Adrenal gland (tissue), 19 donors: ENCODE measurements at places on chromosomes 3 and 15. TPM values are rescaled to one million over a fixed set of nuclear protein-coding genes. Genes with fewer than 3 reads are reported as not detected.

The HRG gene
- not detected for total RNA-seq

DNA sequence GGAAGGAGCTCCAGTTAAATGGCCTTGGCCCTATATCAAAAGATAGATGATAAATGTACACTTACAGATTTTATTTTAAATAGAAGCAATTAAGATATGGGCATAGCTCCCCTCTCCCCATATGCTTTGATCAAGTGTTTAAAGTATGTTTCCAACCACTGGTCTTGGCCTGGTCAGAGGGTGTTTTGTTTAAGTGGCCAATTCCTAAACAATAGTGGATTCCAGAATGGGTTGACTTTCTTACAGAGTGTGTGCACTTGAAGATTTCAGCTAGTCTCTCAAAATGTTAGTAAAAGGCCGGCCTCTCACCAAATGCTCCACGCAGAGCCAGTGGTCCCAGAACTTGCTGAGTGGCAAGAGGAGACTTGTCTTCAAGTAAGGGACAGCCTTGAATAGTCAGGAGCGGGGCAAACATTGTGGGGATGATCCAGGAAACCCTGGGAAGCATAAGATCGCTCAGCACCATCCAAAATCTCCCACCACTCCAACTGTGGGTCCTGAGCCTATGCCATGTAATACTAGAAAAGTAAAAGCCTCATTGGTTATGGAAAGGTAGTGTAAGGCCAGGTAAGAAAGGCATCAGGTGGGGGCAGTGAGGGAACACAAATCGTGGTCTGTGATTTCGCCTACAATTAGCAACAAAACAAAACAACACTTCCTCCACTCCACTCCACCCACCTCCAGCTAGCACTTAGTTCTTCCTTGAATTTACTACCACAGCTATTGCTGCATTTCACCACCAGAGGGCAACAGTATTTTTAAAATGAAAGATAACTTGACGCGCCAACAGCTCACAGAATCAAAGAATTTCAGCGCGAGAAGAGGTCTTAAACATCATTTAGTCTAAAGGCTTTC is 4.8 kb downstream of the RARRES1 start:
- DNase-seq = peak; percentile 58
- H3K36me3 ChIP-seq = no peaks in the 10 kb centered on the region
- H3K4me1 ChIP-seq = peaks cover 69% of the 10 kb centered on the region
- no peak overlapping the region for H3K4me3 ChIP-seq
- H3K27me3 ChIP-seq = no peaks in the 10 kb centered on the region
- H3K27ac ChIP-seq = no peak overlapping the region

DNA sequence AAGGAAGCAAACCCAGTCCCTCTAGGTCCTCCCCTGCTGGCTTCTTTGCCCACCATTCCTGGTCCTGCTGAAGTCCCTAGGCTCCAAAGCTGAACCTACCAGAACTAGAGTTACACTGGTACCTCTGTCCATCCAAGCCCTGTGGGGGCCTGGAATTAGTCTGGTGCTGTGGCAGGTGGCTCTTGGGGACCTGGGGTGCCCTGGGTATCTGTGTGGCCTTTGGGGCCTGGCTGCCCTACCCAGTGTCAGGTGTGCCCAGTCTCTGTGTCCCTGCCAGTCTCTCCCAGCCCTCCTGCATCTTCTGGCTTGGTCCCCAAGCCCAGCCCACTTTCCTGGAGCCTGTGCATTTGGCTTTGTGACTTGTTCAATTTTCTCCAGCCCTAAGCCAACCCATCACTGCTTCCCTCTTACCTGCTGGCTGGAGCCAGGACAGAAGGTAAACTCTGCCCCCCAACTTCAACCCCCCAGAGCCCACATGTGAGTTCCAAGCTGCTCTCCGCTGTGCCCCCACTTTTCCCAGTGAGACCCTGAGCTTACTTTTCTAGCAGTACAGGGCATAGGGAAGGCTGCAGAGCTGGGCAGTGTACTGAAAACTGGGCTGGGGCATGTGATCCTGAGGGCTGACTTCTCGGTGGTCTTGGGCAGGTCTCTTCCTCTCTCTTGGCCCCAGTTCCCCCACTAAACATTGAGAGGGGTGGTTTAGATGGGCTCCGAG is 28.3 kb upstream of the HHATL start:
- no peaks in the 10 kb centered on the region for H3K4me1 ChIP-seq
- no peak for DNase-seq
- H3K27me3 ChIP-seq = no peaks in the 10 kb centered on the region
- H3K36me3 ChIP-seq = no peaks in the 10 kb centered on the region

The MASP1 gene
- 4.0 TPM for total RNA-seq

The CFAP44 gene
- total RNA-seq = 6.1 TPM

DNA sequence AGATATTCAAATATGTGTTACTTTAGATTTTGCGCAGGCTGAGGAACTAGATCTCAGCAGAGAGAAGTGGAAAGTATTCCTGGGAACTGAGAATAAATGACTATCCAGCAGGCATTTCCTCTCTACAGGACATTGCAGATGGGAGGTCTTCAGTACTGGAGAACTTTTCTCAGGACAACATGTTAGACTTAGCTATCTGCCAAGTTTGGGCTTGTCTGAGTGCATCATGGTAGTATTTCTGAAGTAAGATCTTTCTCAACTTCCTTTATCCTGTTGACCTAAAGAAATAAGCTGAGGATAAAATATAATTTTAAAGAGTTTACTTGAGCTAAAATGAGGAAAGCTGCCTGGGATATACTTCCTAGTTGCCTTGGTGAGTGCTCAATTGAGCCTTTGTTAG is 167.9 kb upstream of the BCHE start:
- H3K27me3 ChIP-seq = no peaks in the 10 kb centered on the region
- H3K4me3 ChIP-seq = no peak overlapping the region
- no peaks in the 10 kb centered on the region for H3K36me3 ChIP-seq
- H3K27ac ChIP-seq = no peak overlapping the region
- no peak for DNase-seq

The SLC24A1 gene
- total RNA-seq = 5.5 TPM

The ACVR2B gene
- total RNA-seq = 7.9 TPM

The TRH gene
- 1.6 TPM for total RNA-seq

- H3K4me1 ChIP-seq = peaks cover 25% of the 10 kb centered on the region
- H3K27me3 ChIP-seq = no peaks in the 10 kb centered on the region
- H3K27ac ChIP-seq = no peak overlapping the region
- DNase-seq = no peak
- H3K36me3 ChIP-seq = no peaks in the 10 kb centered on the region
- H3K4me3 ChIP-seq = no peak overlapping the region
These were observed 83.8 kb downstream of the MBNL1 start for GRCh38 chr3:152352554-152352953.

GRCh38 chr3:177150970-177151627 is 46.2 kb downstream of the TBL1XR1 start:
- H3K4me1 ChIP-seq = peaks cover 11% of the 10 kb centered on the region
- DNase-seq = no peak
- no peak overlapping the region for H3K4me3 ChIP-seq
- H3K36me3 ChIP-seq = no peaks in the 10 kb centered on the region
- no peaks in the 10 kb centered on the region for H3K27me3 ChIP-seq

The C3orf22 gene
- total RNA-seq = not detected

The GOLIM4 gene
- total RNA-seq = 20.4 TPM

- DNase-seq = no peak
- H3K27me3 ChIP-seq = no peaks in the 10 kb centered on the region
- H3K4me3 ChIP-seq = no peak overlapping the region
- no peaks in the 10 kb centered on the region for H3K36me3 ChIP-seq
These were observed 65.1 kb upstream of the SAMMSON start for GRCh38 chr3:69934398-69934797.

The FOXL2 gene
- total RNA-seq = 1.1 TPM

- H3K4me3 ChIP-seq = no peak overlapping the region
- DNase-seq = no peak
- H3K27ac ChIP-seq = no peak overlapping the region
- peaks cover 23% of the 10 kb centered on the region for H3K36me3 ChIP-seq
These were observed 26.3 kb downstream of the ABCC5 start for GRCh38 chr3:183991403-183991802.

The CCDC54 gene
- not detected for total RNA-seq

GRCh38 chr3:81565041-81565440 is 196.4 kb downstream of the GBE1 start:
- DNase-seq = no peak
- no peaks in the 10 kb centered on the region for H3K27me3 ChIP-seq
- no peaks in the 10 kb centered on the region for H3K36me3 ChIP-seq
- no peak overlapping the region for H3K4me3 ChIP-seq

DNA sequence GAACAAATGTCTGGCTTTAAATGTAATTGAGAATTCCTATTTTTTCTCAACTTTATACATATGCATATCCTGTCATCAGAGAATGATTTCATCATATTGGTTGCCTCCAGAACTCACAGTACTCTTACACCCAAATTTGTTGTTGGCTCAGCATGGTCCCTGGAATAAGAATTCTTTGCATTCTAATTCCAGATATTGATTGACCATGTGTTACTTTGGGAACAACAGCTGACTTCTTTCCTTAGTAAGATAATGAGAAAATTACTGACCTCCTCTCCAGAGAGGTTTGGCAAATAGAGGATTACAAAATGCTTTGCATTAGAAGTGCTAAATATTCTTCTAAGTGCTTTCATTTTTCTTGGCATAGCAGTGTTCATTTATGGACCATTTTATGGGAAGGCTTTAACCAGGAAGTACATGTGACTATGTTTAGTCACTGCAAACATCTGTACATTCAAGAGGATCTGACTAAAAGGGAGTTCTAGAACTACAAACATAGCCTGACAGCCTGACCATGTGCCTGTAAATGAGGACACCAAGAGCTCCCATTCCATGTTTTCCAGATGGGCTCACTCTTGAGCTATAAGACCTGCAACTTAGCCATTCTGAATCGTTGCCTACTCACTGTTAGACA is 391.6 kb upstream of the DPPA4 start:
- no peak overlapping the region for H3K4me3 ChIP-seq
- no peak for DNase-seq
- H3K27me3 ChIP-seq = no peaks in the 10 kb centered on the region
- H3K4me1 ChIP-seq = no peaks in the 10 kb centered on the region
- H3K36me3 ChIP-seq = no peaks in the 10 kb centered on the region

- no peak overlapping the region for H3K4me3 ChIP-seq
- H3K27me3 ChIP-seq = peaks cover 10% of the 10 kb centered on the region
- no peaks in the 10 kb centered on the region for H3K4me1 ChIP-seq
- H3K27ac ChIP-seq = no peak overlapping the region
- H3K36me3 ChIP-seq = no peaks in the 10 kb centered on the region
These were observed 33.7 kb upstream of the TMC3 start for GRCh38 chr15:81407718-81408117.

- H3K4me1 ChIP-seq = no peaks in the 10 kb centered on the region
- H3K27me3 ChIP-seq = no peaks in the 10 kb centered on the region
- H3K27ac ChIP-seq = no peak overlapping the region
- no peaks in the 10 kb centered on the region for H3K36me3 ChIP-seq
These were observed 643.7 kb upstream of the NAALADL2 start for GRCh38 chr3:174215456-174215855.

The KY gene
- total RNA-seq = 9.4 TPM

The SLC9C1 gene
- total RNA-seq = not detected

DNA sequence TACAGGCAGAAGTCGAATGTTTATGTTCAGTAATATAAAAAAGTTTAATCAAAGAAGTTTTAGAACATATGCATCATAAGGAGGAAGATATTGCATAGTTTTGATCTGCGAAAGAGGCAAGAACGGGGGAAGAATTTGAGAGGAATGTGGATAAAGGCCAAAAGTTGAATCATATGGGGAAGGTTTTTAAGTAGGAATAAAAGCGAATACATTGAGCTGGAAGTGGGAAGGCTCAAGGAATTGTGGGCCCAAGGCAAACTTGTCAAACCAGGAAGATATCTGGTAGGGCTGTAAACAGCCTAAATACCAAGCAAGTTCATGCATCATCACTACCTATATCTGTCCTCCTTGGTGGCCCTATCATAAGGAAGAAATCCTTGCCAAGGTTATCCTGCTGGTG is 186.9 kb downstream of the MAGI1 start:
- H3K4me1 ChIP-seq = peaks cover under 1% of the 10 kb centered on the region
- H3K4me3 ChIP-seq = no peak overlapping the region
- H3K27ac ChIP-seq = no peak overlapping the region
- H3K36me3 ChIP-seq = no peaks in the 10 kb centered on the region
- H3K27me3 ChIP-seq = no peaks in the 10 kb centered on the region
- no peak for DNase-seq

The STRIT1 gene
- not detected for total RNA-seq

- DNase-seq = no peak
- no peaks in the 10 kb centered on the region for H3K36me3 ChIP-seq
- H3K27ac ChIP-seq = no peak within 1 kb of the TSS
- no peaks in the 10 kb centered on the region for H3K27me3 ChIP-seq
These were observed at the start of gene GRAMD2A for GRCh38 chr15:72197460-72198355. Gene GRAMD2A, minus strand, starts transcription at chr15:72197787.

DNA sequence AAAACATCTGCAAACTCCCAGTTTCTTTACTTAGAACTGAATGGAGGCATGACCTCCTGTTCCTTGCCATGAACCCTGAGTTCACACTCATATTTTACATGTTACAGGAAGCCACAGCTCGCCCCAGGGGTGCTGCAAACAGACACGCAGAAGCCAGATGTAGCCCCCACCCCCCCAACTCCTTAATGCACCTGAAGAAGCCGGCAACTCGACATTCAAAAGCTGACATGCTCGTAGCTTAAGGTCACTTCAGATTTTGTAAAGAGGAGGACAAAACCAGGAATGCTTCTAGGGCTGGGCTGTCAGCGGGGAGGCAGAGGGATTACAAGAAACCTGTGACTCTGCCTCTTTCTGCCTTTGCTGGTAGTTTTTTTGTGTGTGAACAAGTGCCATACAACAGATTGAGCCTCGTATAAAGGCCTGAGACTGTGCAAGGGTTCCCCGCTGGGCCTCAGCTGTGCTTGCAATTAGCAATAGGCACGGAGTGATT is 42.0 kb upstream of the FEZF2 start:
- no peak overlapping the region for H3K27ac ChIP-seq
- H3K4me3 ChIP-seq = no peak overlapping the region
- no peaks in the 10 kb centered on the region for H3K36me3 ChIP-seq
- no peaks in the 10 kb centered on the region for H3K4me1 ChIP-seq
- no peak for DNase-seq

The PSTPIP1 gene
- total RNA-seq = 8.7 TPM

DNA sequence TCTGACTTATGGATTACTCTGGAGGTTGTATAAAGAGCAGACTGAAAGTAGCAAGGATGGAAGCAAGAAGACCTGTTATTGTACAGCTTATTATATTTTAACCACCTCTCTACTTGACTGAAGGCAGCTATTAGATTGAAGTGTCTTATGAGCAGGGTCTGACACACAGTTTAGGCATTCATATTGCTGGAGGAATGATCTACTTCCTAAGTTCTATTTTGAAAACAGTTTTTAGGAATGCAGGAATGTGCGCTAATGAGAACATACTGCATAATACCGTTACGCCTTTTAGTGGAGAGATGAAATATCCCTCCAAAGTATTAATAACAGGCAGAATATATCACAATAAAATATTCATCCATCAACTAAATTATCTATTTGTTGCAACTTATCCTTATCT is 193.3 kb downstream of the ISL2 start:
- H3K27me3 ChIP-seq = no peaks in the 10 kb centered on the region
- no peak for DNase-seq
- no peak overlapping the region for H3K4me3 ChIP-seq
- H3K4me1 ChIP-seq = no peaks in the 10 kb centered on the region
- no peak overlapping the region for H3K27ac ChIP-seq

The DUOXA2 gene
- not detected for total RNA-seq

- H3K27ac ChIP-seq = peak overlapping the region; percentile 59
- DNase-seq = peak; percentile 61
- H3K36me3 ChIP-seq = no peaks in the 10 kb centered on the region
- H3K27me3 ChIP-seq = no peaks in the 10 kb centered on the region
These were observed 235.9 kb downstream of the LPP start for GRCh38 chr3:188389711-188390342.

- H3K36me3 ChIP-seq = no peaks in the 10 kb centered on the region
- H3K4me1 ChIP-seq = peaks cover 33% of the 10 kb centered on the region
- no peaks in the 10 kb centered on the region for H3K27me3 ChIP-seq
- H3K4me3 ChIP-seq = no peak overlapping the region
- no peak overlapping the region for H3K27ac ChIP-seq
- no peak for DNase-seq
These were observed 163.7 kb downstream of the TCF12 start for GRCh38 chr15:57082054-57082728.
